ENCODE measurements at places on chromosomes 7 and 10.

- no peak for DNase-seq
Observed at GRCh38 chr10:96656198-96656577, 64.1 kb downstream of the PIK3AP1 start.

DNA sequence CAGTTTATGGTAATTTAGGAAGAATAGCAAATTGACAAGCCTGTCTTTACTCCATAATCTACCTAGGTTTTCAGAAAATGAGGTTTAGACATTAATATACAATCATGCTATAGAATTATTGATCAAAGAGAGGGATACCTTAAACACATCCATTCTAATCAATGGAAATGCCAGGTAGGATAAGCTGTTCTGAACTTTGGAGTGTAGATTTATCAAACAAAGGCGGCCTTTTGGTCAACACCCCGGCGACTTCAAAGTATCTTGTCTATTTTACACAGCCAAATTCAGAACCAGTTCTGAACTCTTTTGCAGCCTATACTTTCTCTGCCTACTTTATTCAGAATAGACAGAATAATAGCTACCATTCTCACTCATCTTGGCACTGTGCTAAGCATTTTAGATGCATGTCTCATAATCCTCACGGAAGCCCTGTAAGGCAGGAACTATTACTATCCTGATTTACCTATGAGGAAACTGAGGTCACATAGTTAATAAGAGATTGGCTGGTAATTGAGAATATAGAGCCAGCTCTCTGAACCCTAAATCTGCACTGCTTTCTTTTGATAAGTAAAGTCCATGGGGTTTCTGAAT, 641.9 kb upstream of the LRRTM3 start:
- no peak for DNase-seq

- no peak for DNase-seq
Observed at GRCh38 chr7:135147899-135148721, at the start of gene TMEM140. Gene TMEM140 (plus strand): TSS chr7:135148072. CDS start chr7:135164442, 16,370 bp downstream.

DNA sequence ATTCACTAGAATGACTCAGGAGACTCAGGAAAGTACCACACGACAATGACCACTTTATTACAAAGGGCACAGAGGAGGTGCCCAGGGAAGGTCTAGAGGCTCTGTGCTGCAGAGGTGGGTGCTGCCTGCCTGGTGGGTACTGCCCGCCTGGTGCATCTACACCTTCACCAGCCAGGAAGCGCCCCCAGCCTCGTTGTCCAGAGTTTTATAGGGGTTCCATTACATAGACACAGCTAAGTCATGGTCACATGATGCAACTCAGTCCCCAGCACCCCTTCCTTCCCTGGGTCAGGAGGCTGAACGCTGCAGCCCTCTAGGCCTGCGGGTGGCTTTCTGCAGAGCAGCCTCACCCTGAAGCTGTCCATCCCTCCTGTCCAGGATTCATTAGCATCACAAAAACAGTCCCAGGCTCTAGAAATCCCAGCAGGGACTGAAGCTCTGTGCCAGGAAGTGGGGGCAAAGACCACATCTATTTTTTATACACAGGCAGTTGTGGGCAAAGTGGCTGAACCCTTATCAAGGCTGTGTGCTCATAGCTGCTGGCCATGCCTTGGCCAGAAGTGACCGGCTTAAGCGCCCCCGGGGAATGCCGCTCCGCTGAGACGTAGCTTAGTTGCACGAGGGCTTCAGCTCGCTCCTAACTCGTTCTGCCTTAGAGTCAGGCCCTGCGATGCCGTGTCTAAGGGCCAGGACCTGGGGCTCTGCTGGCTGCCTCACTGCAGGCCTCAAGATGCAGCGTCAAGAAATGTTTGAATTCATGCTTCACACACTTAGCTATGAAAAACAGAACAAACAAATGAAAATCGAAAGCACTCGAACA, 219.0 kb downstream of the GLRX3 start:
- no peak for DNase-seq

- no peak for DNase-seq
Observed at GRCh38 chr7:122304996-122305421, 459 bp upstream of the FEZF1 start.

DNA sequence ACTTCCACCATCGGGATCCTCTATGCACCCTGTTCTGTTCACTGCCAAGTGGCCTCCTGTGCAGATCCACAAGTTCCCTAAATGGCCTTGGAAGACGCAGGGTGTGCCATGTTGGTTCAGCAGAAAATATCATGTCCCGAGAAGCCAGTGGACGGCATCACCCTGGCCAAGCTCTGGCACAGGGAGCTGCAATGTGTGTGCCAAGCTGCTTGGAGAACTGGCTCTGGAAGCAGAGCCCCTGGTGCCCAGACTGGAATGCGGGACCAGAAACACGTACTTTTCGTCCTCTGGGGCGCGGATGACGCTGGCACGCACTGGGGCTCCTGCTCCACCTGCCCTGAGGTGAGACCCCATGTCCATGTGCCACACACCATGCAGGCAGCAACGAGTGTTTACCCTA, 124.7 kb upstream of the CARD11 start:
- no peak for DNase-seq

DNA sequence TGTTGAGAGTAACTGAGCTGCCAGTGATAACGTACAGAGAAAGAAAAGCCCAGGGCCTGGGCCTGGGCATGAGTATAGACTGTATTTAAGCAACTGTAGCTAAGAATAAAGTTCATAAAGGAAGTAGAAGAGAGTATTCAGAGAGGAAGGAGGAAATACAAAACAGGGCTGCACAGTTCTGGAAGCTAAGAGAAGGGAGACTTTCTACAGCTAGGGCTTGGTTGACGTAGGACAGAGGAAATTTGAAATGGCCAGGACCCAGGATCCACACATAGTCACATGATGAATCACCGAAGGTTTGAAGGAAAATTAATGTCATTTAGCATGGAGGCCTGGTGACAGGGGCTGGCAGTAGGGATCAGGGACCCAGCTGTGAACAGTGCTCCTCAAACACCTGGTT, 66.7 kb downstream of the ARL4A start:
- DNase-seq = no peak

DNA sequence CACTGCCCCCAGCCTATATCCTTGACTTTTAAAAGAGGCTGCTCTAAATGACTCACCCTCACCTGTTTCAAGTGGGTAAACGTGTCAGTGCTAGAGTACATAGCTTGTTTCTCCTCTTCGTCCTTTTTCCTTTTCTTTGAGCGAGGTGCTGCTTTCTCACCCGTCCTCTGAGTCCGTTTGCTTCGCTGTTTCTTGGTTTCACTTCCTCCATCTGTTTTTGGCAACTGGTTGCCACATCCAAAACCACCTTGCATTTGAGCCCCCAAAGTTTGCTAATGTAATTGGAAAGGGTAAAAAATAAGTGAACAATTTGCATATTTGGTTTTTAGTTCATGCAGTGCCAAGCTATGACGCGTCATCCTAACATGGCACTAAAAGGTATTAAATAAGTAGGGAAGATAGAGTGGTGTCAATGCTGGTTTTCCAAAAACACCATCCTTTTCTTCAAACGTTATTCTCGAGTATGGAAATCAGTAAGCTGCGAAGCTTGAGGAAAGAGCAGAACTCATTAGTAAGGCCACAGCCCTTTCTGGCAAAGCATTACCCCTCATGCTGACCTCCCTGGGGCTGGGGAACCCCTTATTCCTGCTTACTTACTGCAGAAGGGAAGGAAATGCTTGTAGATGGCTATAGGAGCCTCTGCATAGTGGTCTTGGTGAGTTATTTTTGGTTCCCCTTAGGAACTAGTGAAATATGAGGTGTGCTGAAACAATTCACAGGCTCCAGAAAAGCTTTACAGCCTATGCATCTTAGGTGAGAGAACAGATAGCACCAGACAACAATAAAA, 133.5 kb downstream of the GALNT11 start:
- no peak for DNase-seq

GRCh38 chr10:53843736-53844362, 957.2 kb downstream of the PCDH15 start:
- no peak for DNase-seq

- DNase-seq = no peak
Observed at GRCh38 chr10:3668966-3669330, 116.1 kb downstream of the KLF6 start.

DNA sequence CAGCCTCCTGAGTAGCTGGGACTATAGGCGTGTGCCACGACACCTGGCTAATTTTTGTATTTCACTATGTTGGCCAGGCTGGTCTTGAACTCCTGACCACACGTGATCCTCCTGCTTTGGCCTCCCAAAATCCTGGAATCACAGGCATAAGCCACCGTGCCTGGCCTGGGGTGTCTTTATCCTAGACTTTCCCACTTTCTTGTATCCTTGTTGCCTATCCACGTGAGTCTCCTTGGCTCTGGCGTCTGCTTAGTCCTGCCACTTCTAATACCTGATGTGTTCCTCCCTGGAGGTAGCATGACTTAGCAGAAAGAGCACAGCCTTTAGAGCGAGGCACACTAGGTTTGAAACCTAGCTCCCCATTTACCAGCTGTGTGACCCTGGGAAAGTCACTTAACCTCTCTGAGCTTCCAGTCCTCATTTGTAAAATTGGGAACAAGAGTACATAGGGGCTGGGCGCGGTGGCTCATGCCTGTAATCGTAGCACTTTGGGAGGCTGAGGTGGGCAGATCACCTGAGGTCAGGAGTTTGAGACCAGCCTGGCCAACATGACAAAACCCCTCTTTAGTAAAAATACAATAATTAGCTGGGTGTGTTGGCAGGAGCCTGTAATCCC, 344.6 kb downstream of the TYW1 start:
- no peak for DNase-seq
